Suppressor macrophage (primary cell): ENCODE measurements at places on chromosomes 2 and 18.
A peak's percentile ranks its signal among the peaks of the same experiment; 100 is the strongest.

DNA sequence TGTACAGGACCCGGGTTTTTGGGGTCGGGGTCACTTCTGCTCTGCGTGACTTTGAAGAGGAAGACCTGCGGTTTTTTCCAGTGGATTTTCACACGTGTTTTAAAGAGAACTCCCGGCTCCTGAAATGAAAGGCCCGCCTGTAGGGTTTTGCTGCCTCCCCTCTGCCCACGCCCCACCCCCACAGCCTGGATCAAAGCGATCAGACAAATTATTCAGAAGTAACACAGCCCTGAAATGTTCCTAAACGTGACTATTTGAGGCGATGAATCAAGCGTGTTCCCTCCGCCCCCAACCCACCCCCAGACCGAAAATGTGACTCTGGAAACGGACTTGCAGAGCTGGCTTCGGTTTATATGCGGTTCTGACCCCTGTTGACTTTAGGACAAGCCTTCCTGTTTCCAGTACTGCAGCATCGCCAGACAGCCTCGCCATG is 28.7 kb upstream of the SMIM21 start:
- DNase-seq: peak; percentile 24

DNA sequence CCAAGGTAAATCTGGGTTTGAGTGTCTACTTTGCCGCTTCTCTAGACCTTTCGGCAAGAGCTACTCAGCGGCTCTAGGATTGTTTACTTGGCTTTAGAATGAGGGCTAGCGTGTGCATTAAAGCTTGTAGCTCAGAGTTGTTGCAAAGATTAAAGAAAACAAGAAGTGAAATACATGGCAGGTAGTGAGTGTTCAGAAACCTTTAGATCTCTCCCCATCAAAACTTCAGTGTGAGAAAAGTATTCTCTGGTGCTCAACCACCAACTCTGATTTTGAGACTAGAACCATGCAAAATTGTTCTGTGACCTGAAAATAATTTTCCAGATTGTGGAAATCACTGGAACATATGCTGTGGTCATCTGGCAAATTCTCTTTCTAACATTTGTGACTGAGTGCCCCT is 512.0 kb downstream of the CMPK2 start:
- no peak for DNase-seq

GRCh38 chr2:83851066-83851465 is 608.0 kb downstream of the SUCLG1 start:
- DNase-seq: no peak

GRCh38 chr18:74063023-74063422 is 84.6 kb downstream of the FBXO15 start:
- no peak for DNase-seq

DNA sequence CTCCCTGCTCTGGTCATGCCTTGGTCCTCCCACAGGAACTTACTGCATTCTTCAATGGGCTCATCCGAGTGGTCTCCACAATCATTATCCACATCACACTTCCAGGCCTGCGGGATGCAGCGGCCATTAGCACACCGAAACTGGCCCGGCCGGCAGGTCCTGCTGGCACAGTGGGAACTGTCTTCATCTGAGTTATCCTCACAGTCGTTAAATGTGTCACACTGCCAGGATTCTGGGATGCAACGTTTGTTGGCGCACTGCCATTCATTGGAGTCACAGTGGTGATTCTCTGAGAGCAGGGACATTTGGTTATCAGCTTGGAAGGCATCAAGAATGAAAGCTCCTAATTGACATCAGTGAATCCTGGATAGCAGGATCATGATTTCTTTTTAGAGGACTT is 104.5 kb downstream of the DHRS9 start:
- DNase-seq: no peak

GRCh38 chr2:80054346-80054675 is 250.2 kb downstream of the LRRTM1 start:
- DNase-seq: no peak

DNA sequence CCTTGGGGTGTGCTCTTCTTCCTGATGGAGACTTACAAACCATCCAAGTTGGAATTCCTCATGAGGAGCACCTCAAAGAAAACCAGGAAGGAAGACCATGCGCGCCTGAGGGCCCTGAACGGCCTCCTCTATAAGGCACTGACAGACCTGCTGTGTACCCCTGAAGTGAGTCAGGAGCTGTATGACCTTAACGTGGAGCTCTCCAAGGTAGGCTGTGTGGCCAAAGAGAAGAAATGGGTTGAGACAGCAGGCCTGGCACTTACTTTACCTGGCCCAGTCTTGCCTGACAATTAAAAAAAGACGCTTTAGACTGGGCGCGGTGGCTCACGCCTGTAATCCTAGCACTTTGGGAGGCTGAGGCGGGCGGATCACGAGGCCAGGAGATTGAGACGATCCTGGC is 3.1 kb downstream of the RBFA start:
- no peak for DNase-seq

GRCh38 chr18:6601241-6601640 is 128.3 kb upstream of the ARHGAP28 start:
- DNase-seq: no peak
